Cortex of kidney (tissue), 1 donor: ENCODE measurements at places on chromosomes 16 and 17.

- no peak for DNase-seq
Observed at GRCh38 chr17:13359774-13360173, 242.0 kb downstream of the HS3ST3A1 start.

DNA sequence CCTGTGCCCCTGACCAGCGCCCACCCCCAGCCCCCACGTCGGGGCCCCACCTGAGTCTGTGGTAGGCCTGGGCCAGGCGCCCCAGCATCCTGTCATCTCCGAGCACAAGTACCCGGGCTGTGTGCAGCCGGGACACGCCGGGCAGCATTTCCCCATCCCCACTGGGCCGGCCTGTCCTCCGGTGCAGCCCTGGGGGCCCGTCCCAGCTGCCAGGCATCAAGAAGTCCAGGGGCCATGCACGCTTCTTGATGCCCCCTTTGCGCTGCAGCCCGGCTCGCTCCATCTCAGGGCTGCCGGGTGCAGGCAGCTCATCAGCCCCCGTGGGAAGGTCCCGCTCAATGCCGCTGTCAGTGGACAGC, 29.3 kb upstream of the MFSD6L start:
- DNase-seq = no peak

DNA sequence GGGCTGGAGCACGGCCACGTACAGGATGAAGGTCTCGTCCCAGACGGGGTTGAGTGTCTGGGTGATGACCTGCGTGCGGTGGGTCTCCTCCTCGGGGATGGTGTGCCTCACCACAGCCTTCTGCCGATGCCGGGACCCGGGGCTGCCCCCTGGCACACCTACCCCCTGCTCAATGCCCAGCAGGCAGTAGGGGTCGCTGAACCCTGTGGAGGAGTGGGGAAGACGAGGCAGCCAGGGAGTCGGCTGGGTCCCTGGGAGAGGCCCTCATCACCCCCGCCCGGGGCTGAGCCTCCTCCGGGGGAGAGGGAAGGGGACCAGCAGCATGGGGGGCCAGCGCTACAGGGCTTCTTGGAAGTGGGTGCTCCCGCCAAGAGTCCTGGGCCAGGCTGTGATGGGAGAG, 1.8 kb downstream of the UNC13D start:
- no peak for DNase-seq

GRCh38 chr17:1384905-1385435, 15.1 kb downstream of the YWHAE start:
- DNase-seq = no peak

DNA sequence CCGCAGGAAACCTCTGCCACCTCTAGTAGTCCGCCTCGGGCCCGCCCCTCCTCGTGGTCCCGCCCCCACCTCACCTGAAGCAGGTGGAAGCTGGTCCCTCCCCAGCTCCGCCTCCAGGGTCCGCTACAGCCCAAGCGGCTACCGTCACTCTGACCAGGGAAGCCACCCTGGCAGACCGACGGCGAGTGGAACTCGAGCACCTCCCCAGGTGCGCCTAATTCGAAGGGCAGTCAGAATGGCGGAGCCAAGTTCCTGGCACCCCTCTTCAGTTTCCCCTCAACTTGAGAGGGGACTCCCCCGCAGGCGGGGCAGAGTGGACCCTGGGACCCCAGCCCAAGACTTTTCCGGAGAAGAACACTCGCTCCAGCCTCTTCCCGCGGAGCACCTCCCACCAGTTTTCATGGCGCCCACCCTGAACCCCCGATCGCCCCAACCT, 507 bp downstream of the FHOD1 start:
- DNase-seq = no peak

DNA sequence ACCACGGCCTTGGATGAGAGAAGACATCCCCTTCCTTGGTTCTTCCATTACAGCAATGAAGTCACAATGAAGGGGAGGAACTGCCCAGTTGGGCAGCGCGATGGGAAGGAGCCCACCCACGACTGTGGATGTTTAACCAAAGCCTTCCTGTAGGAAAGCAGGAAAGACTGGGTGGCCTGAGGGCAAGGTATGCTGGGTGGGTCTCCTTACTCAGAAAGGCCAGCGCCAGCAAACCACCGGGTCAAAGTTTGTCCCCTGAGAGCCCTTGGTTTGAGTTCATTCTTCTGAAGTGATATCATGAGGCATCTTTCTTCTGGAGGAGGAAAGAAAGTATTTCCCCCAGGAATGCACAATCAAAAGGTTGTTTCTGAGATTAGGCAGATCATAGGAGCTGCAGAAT, 105.2 kb downstream of the C16orf95 start:
- DNase-seq = no peak

GRCh38 chr17:42659079-42659931, at the start of gene TUBG2:
Gene TUBG2 (plus strand): TSS chr17:42659284. CDS start chr17:42659504, 220 bp downstream.
- DNase-seq = no peak

DNA sequence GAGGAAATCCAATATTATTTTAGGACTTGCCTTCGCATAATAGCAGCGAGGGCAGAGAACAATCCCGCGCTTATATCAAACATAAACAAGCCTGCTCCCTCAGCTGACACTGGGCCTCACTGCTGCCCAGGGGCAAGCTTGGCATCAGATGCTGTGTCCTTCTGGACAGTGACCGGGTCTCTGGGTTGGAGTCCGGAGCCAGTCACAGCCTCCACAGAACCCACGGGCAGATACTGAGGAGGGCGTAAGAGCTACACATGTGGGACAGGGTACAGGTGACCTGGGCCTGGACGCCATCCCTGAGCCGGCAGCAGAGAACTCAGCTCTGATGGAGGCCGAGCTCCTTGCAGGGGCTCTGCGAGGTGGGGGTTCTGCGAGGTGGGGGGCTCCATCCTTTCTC, 14.7 kb upstream of the ZNF469 start:
- DNase-seq = no peak

- no peak for DNase-seq
Observed at GRCh38 chr17:40791787-40792436, 7.8 kb downstream of the KRT28 start.

- no peak for DNase-seq
Observed at GRCh38 chr17:63138713-63139112, 172.7 kb downstream of the TANC2 start.
